ENCODE measurements at places on chromosomes 16 and 17.

DNA sequence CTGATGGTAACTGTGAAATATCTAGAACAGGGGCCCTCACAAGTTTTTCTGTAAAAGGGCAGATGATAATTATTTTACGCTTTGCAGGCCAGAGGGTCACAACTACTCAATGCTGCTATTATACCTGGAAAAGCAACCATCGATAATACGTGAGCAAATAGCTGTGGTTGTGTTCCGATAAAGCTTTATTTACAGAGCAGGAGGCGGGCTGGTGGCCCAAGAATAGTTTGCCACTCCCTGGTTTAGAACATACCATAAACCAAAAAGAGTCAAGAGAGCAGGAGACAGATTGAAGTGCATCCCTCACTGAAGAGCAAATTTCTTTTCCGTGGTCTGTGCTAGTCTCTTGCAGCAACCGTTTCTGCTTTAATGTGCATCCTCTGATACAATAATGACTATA is 77.9 kb upstream of the DYNLRB2 start:
- DNase-seq: no peak

DNA sequence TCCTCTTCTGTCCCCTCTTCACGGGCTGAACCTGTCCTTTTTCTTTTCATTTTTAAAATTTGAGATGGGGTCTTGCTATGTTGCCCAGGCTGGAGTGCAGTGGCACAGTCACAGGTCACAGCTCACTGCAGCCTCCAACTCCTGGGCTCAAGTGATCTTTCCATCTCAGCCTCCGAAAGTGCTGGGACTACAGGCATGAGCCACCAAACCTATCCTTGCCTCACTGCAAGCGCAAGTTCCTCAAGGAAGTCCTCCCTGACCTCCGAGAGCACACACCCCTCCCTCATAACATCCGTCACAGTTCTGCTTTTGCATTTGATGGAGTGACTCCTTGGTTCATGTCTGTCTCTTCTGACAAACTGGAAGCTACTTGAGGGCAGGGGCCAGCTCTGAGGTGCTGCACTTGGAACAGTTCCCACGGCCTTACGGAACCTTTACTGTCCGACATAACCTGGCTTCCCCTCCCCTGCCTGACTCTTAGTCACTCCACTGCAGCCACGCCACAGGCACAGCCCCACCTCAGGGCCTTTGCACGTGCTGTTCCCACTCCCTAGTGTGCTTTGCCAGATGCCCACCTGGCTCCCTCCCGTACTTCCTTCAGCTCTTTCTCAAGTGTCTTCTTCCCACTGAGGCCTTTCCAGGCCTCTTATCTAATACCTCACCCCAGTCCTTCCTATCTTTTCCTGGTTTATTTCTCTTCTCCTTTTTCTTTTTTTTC is 4.4 kb downstream of the TBX6 start:
- DNase-seq: peak; percentile 12

DNA sequence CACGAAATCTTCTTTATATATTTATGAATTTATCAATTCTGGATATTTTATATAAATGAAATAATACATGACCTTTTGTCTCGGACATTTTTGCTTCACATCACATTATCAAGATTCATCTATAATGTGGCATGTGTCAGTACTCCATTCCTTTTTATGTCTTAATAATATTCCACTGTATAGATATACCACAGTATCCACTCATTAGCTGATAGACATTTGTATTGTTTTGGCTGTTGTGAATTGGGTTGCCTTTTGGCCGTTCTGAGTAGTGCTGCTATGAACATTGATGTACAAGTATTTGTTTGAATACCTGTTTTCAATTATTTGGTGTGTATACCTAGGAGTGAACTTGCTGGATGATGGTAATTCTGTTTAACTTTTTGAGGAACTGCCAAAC is 323.8 kb upstream of the CA10 start:
- DNase-seq: no peak

DNA sequence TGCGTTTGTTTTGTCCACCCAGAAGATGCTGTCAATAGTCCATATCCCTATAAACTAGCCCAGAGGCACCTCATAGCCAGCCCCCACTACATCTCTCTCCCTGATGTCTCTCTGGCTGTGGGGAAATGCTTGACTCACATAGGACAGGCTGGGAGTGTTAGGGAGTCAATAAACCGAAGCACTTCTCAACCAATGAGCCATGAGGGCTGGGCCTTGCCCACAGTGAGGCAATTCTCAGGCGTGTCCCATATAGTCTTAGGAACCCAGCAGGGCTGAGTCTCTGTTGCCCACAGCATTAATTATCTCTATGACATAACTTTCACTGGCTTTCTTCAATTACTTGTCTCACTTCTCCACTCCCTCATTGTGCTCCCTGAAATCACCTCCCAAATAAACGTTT is 387.3 kb upstream of the CDH11 start:
- DNase-seq: no peak

DNA sequence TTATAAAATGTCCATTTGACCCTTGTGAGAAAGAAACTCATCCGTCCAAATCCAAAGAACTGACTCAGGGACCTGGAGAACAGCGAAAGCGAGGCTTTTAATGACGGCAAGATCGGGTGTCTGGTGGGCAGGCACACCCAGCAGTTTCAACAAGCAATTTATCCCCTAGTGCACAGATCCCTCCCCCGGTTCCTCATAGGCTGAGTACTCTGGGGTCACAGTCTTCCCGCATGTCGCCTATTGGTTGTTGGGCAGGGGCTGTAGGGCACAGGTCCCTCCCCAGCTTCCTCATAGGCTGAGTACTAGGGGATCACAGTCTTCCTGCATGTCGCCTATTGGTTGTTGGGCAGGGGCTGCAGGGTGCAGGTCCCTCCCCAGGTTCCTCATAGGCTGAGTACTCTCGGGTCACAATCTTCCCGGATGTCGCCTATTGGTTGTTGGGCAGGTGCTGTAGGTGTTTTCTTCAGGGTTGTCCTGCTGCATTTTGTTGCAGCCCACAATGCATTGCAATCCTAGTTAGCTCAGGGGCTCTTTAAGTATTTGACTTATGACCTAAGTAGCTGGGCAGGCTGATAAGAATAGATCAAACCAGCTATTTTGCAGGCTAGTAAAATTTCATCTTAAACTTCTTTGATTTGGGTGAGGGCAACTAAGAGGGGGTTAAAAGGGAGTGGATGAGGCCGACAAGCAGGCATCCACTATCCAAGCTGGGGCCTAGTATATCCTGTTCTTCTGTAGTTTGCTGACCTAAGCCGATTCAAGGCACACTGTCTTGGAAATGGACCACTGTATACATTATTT is 3.6 kb upstream of the UTS2R start:
- no peak for DNase-seq

Measured in CD4-positive, alpha-beta T cell treated with Interleukin-15 for 4 hours (primary cell).